ENCODE measurements at places on chromosomes 4 and X.

GRCh38 chrX:10142041-10142599, 14.7 kb upstream of the CLCN4 start:
- no peak for DNase-seq

GRCh38 chrX:56947699-56948098, 47.6 kb downstream of the SPIN3 start:
- no peak for DNase-seq

DNA sequence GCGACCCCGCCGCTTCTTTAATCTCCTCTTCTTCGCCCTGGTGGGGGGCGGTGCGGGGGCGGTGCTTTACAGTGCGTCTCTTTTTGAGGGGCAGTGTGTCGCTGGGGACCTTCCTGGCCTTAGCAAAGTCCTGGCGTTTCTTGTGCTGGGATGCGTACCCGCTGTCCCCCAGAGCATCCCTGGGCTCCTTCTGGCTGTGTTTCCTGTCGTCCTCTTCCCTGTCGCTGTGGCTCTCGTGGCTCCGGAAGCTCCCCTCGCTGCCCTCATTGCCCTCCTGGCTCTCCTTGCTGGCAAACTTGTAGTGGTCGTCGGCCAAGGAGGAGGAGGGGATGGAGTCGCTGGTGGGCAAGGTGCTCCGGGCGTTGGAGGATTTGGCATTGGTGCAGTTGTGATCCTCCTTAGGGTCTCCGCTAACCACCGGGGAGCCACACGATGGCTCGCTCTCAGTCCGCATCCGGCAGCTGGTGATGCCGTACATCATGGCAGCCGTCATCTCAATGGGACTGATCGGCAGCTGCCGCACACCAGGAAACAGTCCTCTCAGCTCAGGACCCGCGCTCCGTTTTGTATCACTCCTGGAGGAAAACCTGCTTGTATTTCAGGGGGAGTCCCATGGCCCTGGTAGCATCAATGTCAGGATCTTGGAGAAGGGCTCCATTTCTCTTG, 30.4 kb upstream of the TMSB15A start:
- DNase-seq: no peak

GRCh38 chrX:33909836-33910235, 222.3 kb downstream of the FAM47A start:
- DNase-seq: no peak

DNA sequence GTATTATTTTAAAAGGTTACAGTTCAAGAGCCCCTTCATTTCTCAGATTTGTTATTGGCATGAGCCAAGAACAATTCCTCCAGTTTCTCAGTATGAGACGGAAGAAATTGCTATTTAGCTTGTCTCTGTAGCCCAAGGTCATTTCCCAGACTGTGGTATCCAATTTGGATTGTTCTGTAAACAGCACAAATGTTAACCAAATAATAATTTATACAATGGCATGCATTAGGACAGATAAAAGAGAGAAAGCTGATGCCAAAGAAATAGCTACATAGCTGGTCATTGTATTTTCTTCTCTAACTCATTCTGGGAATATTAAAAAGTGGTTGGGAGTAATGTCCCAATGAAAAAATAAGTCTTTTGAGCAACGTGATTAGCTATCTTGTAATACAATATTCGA, 134.6 kb upstream of the NPY2R start:
- no peak for DNase-seq

GRCh38 chrX:153726286-153727122, 1.8 kb downstream of the ABCD1 start:
- DNase-seq: no peak

DNA sequence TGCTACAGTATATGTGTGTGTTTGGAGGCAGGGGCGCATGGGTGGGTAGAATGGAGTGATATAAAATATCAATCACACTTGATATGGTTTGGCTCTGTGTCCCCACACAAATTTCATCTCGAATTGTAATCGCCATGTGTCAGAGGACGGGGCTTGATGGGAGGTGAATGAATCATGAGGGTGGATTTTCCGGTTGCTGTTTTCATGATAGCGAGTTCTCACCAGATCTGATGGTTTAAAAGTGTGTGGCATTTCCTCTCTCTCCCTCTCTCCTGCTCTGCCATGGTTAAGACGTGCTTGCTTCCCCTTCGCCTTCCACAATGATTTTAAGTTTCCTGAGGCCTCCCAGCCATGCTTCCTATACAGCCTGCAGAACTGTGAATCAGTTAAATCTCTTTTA, 14.8 kb downstream of the SOWAHB start:
- no peak for DNase-seq

- no peak for DNase-seq
Measured at GRCh38 chrX:53918702-53919101, 125.6 kb downstream of the PHF8 start.

- DNase-seq: no peak
Measured at GRCh38 chr4:109015413-109015810, 252.6 kb upstream of the ETNPPL start.

GRCh38 chrX:112863850-112864249, 23.2 kb upstream of the AMOT start:
- no peak for DNase-seq

DNA sequence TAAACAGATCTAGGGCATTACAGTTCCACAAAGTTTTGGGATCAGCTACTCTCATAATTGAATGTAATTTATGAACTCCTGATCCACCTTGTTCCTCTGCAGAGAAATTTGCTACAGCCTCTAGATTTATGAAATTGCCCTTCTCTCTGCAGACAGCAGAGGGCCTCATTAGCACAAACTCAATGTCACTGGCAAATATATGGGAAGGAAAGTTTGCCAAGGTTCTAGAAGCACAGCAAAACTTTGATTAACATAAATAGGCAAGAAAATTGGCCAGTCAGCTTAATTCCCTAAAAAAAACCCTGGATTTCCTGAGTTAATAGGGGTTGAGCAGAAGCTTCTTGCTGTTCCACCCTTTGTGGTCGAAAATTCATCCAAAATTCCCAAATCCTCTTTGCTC, 31.5 kb downstream of the PRPS1 start:
- no peak for DNase-seq

DNA sequence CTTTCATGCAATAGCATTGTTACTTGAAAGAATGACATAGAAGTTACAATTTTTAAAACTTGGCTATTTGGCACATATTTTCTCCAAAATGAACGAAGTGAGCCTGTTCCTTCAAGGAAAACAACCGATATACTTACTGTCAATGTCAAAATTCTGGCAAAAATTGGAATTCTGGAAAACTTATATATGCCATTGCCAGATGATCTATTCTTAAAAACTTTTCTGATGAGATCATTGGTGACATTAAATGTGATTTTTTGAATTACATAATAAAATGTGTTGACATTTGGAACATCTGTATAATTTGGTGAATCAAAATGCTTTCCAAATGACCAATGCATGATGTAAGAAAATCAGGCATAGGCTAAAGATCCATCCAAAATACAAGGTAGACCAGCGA, 209.0 kb downstream of the SCFD2 start:
- DNase-seq: no peak

- no peak for DNase-seq
Measured at GRCh38 chr4:158261480-158261879, 51.2 kb downstream of the TMEM144 start.

All from stimulated activated effector memory CD8-positive, alpha-beta T cell treated with anti-CD3 and anti-CD28 coated beads, Interleukin-12 subunit alpha, Interleukin-12 subunit beta, amount 100 ng/mL, for 72 hours (primary cell).